ENCODE measurements at places on chromosomes 7 and 10.

DNA sequence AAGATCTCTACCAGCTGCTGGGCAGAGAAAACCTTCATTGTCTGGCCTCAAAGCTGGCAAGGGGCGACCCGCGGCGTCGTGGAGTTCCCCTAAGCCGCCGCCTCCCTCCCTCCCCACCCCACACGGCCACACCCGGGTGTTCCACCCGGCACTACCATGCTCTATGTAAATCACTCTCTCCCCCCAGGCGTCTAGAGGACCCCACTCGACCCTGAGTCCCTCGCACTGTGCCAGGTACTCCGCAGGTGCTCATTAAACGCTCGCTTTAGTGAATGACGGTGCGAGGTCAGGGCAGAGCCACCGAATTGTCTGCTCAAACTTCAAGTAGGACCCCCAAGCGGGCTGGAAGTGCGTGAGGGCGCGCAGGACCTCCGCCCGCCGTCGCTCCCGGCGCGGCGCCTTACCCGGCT, 628 bp downstream of the PARP12 start:
- peak; percentile 43 for DNase-seq

DNA sequence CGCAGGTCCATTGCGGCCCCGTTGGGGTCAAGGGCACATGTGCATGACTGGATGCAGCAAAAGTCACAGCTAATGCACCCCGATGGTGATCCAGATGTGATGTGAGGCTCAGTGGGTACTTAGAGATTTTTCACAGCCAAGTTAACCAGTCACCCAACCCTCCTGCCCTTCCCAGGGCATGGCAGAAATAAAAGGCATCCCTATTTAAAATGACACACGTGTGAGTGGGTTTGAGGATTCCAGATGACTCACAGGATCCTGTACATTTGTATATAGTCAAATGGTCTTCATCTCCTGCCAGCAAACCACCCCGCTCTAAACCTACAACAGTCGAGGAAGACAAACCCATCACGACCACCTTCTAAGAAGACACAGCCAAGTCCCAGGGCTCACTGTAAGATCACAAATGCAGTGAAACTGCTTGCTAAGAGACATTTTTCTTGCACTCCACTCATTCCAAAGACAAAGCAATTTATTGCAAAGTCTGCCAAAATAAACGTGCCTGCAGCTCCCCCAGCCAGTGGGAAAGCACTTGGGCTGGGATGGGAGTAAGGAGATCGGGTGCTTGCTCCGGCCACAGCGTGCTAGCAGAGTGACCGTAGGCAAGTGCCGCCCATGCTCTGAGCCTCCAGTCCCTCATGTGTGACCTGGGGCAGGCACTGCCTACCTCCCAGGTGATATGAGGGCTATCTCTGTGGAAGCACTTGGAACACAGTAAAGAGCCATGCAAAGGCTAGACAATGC, 86.6 kb upstream of the MACROH2A2 start:
- no peak for DNase-seq

- DNase-seq: no peak
These were observed 6.2 kb upstream of the CH25H start for GRCh38 chr10:89213191-89213808.

DNA sequence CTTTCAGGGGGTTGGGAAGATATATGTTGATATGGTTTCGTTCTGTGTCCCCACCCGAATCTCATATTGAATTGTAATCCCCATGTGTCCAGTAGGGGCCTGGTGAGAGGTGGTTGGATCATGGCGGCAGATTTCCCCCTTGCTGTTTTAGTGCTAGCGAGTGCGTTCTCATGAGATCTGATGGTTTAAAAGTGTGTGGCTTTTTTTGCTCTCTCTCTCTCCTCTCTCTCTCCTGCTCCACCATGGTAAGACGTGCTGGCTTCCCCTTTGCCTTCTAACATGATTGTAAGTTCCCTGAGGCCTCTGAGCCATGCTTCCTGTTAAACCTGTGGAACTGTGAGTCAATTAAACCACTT, 68.4 kb upstream of the PDZD8 start:
- DNase-seq: no peak

DNA sequence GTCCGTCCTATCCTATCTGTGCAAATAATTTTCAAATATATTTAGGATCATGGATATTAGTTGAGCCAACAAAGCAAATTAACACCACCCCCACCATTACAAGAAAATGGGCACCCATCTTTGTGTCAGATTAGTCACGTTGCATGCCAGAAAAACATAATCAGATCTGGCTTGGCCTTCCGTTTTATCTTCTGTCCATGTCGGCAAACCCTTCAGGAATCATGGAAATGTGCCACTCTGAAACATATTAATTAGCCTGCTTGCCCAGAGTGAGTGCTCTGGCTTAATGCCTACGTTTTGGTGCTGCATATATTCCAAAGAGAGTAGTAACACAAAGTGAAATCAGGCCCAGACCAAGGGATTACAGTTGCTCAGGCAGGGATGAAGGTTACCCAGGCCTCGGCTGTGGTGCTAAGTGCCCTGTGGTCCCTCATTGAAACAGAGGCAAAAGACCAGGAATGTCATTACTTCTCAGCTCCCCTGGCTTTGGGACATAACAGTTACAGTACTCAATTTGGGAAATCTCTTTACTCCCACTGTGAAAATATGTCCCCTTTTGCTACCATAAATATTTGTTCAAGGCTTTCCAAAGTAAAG, 154.0 kb upstream of the LSM8 start:
- DNase-seq: no peak

GRCh38 chr7:71826141-71826540, 586.0 kb downstream of the CALN1 start:
- no peak for DNase-seq

DNA sequence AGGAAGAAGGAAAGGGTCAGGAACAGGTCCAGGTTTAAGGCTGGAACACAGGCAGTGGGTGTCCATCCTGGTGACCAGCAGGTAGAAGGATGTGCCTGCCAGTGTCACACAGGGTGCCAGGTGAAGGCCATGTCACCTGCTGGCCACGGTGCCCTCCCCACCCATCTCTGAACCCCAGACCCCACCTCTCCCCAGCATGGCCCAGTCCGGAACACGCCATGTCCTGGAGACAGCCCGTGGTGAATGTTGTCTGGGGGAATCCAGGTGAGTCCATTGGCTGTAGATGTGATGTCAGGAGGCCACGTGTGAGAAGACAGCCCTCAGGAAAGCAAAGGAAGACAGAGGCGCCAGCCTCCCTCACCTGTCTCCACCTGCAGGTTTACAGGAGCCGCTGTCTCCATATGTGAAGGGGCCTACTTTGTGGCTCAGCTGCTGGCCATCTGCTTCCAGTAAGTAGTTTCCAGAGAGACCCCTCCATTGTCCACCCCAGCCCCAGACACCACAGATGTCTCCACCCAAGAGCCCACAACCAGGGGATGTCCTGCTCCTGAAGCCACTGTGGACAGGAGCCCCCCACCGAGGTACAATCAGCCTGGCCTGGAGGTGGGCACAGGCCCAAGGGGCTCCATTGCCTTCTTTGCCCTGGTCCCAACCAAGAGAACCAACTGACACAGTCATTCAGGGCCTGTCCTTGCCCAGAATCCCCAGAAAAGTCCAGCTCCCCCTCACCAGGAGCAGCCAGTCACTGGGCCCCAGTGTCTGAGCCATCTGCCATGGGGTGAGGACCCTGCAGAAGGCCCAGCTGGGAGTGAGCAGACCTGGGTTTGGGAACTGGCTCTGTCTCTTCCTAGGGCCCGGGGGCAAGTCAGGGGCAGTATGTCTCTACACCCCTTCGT, 20.7 kb downstream of the TMEM72 start:
- DNase-seq: no peak

GRCh38 chr7:101859411-101860106, 42.1 kb downstream of the CUX1 start:
- DNase-seq: no peak

DNA sequence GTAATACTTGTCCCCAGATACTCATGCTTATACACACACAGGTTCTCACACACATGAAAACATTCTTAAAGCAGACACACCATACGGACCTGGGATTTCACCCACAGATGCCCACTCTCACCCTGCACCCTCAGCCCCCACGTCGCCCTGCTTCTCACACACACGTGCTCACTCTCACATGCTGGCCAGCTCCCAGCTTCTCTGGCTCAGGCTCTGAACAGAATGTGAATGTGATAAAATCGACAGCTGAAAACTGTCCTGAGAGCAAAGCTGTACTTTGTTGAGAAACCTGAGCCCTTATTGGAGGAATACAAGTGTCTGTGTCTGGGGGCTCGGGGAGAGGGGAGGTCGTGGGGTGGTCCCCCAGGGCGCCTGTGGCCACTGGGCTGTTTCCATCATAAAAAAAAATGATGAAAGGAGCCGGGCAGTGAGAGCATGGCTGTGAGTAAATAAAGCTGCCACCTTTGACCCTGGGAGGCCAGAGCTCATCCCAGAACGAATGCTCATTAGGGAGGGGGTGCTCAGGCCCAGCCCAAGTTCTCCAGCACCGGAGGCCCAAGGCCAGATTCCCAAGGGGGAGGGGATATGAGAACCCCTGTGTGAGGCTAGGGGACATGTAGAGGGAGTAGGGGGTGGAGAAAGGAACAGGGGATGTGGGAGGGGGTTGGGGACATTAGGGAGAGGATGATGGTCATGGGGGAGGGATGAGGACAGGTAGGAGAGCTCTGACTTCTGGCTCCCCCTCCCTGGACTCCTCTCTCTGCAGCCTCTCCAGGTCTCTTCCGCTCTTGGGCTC, 18.1 kb upstream of the TLX1 start:
- no peak for DNase-seq

GRCh38 chr7:102044984-102045673, 227.7 kb downstream of the CUX1 start:
- DNase-seq: no peak

GRCh38 chr7:2172311-2173188, 60.2 kb downstream of the MAD1L1 start:
- DNase-seq: no peak

DNA sequence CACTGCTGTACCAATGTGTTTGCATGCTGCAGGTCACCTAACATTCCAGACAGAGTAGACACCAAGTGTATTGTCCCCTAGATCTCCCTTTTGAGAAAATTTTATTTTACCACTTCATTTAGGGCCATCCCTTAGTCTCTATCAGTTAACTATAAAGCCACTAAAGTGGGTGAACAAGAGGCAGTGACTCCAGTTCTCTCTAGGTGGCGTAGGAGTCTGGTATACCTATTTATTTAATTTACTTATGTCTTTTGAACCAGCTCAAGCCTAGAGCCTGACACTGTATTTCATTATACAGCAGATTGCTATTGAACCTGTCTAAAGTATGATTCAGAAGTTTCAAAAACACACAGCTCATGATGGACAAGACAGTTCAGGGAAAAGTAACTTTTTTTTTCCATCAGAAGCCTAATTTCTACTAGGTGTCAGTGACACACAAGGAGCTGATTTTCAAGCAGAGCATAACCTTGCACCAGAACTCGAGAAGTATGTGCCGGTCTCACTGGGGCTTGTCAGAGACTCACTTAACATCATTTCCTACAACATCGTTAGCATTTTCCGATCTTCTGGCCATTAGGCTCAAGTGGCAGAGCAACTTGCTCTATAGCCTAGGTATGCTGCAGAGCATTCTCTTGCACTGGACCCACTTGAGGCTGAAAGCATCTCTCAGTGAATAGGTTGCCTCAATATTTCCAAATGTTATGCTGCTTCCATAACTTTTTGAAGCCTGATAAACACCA, 175.4 kb downstream of the CDC14C start:
- DNase-seq: no peak

DNA sequence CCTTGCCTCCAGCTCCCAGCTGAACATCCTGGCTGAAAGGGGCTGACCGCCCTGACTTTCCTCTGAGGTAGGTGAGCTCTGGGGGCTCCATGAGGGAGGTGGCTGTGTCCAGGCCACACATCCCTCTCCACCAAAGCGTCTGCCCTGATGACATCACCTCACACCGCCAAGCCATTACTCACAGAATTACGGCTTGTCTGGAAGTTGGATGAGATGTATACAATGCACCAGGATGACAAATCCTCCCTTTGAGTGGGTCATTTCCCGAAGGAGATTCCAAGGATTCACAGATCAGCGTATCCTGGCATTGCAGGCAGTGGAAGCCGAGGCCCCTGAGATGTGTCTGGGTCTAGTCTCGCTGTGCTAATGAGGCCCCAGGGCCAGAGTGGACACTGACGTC, 15.1 kb upstream of the RET start:
- no peak for DNase-seq

- DNase-seq: peak; percentile 26
These were observed 19.4 kb upstream of the PDCD4 start for GRCh38 chr10:110852255-110852896.

- DNase-seq: no peak
These were observed 2.5 kb upstream of the VGF start for GRCh38 chr7:101167645-101168411.

GRCh38 chr10:13769946-13770345, 183.2 kb downstream of the PRPF18 start:
- DNase-seq: no peak

DNA sequence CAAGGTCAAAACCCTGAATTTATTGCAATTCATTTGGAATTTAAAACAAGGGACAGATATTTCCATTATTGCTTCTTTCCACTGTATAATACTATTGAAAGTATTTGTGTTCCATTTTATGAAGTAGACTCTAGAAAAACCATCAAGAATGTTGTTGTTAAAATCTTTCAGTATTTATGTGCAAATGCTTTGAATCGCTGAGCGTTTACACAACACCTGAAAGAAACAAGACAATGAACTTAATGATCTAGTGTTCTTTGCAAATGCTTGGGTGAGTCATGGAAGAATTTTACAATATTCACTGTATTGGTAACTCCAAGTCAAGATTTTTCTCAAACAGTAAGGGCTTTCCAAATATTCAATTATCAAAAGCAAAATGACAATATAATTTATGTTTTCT, 97.1 kb downstream of the VIPR2 start:
- DNase-seq: no peak

DNA sequence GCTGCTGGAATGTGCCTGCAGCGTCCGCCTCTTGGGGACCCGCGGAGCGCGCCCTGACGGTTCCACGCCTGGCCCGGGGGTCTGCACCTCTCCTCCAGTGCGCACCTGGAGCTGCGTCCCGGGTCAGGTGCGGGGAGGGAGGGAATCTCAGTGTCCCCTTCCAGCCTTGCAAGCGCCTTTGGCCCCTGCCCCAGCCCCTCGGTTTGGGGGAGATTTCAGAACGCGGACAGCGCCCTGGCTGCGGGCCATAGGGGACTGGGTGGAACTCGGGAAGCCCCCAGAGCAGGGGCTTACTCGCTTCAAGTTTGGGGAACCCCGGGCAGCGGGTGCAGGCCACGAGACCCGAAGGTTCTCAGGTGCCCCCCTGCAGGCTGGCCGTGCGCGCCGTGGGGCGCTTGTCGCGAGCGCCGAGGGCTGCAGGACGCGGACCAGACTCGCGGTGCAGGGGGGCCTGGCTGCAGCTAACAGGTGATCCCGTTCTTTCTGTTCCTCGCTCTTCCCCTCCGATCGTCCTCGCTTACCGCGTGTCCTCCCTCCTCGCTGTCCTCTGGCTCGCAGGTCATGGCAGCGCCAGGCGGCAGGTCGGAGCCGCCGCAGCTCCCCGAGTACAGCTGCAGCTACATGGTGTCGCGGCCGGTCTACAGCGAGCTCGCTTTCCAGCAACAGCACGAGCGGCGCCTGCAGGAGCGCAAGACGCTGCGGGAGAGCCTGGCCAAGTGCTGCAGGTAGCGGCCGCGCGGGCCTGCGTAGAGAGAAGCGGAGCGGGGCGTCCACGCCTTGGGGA, 645 bp downstream of the SLC26A4 start:
- DNase-seq: peak; percentile 36
